Type B pancreatic cell (in vitro differentiated cells): ENCODE measurements at places on chromosomes 5 and 9. TPM values are rescaled to one million over a fixed set of nuclear protein-coding genes. Genes with fewer than 3 reads are reported as not detected.

SLC45A2 gene
- total RNA-seq: 0.62 and 2.1 TPM in 2 replicates

- no peak for DNase-seq
Measured at GRCh38 chr5:55969956-55970355, 24.8 kb downstream of the IL6ST start.

DNA sequence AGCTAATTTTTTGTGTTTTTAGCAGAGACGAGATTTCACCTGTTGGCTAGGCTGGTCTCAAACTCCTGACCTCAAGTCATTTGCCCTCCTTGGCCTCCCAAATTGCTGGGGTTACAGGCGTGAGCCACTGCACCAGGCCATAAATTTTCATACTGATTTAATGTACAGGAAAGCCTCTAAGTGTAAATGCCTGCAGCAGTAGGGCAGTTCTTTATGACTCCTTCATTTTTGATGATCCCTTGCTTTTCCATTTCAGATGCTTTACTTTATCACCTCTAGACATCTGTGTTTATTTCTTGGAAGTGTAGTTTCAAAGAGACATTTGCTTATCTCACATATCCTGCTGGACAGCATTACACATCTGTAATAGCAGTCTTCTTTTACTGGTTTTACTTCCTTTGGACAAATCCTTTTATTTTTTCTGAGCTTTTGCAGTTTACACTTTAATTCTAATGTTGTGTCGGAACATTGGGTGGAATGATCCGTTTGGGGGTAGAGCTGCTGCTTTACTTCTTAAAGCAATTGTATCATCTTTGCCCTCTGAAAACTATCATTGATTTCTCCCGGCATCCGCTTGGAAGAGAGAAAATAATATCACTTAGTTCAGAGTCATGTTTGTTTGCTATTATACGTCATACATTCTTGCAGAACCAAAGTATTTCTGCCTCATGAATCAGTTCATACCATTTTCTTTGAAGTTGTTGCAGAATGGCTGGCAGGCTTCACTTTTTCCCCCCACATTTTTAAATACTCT is 36.0 kb downstream of the SCGB3A1 start:
- DNase-seq: no peak

C5 gene
- total RNA-seq: 4.9 and 10.0 TPM in 2 replicates

RMI1 gene
- total RNA-seq: 13.0 and 20.3 TPM in 2 replicates

GRCh38 chr9:72788966-72789735 is 163.7 kb downstream of the ALDH1A1 start:
- DNase-seq: no peak

NR5A1 gene
- total RNA-seq: 0.12 and 0.26 TPM in 2 replicates

DNA sequence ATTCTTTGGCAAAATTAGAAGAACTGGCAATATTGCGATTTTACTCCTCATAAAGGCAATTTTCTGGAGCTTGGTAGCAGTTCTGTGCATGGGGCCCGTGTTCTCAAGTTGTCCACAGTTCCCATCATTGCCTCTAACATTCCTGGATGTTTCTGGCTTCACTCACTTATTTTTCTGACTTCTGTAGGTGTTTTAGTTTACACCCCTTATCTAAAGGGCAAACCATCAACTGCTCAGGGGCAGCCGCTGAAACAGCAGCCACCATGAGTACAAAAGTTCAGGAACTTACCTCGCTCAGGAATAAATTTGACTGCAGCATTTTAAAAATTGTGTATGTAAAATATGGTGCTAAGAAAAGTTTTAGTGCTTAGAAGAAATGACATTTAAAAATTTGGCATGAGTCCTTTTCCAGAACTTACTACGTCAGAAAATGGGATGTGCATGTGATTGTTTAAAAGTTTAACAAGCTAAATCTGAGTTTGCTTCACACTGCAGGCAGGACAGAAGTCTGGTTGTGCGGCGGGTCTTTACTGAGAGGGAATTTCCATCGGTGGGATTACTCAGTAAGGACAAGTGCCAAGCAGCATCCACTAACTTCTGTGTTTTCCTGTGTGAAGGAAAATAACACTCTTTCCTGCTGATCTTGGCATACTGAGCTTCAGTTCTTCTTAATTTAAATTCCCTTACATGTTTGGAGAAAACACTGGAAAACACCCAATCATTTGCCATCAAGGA is 261.7 kb downstream of the MAT2B start:
- DNase-seq: no peak
